ENCODE measurements at places on chromosomes 11 and 22. TPM values are rescaled to one million over a fixed set of nuclear protein-coding genes. Genes with fewer than 3 reads are reported as not detected.

The RASL10A gene
- 0.36 TPM for total RNA-seq

The GAS2 gene
- 3.4 TPM for total RNA-seq

The DBX1 gene
- not detected for total RNA-seq

The NNMT gene
- 34.1 TPM for total RNA-seq

The CST6 gene
- 0.84 TPM for total RNA-seq

The PDGFD gene
- 77.9 TPM for total RNA-seq

The SCN2B gene
- 0.90 TPM for total RNA-seq

The POU2F3 gene
- total RNA-seq, result not detected

The STX3 gene
- total RNA-seq, result 20.5 TPM

The FIBIN gene
- 22.5 TPM for total RNA-seq

DNA sequence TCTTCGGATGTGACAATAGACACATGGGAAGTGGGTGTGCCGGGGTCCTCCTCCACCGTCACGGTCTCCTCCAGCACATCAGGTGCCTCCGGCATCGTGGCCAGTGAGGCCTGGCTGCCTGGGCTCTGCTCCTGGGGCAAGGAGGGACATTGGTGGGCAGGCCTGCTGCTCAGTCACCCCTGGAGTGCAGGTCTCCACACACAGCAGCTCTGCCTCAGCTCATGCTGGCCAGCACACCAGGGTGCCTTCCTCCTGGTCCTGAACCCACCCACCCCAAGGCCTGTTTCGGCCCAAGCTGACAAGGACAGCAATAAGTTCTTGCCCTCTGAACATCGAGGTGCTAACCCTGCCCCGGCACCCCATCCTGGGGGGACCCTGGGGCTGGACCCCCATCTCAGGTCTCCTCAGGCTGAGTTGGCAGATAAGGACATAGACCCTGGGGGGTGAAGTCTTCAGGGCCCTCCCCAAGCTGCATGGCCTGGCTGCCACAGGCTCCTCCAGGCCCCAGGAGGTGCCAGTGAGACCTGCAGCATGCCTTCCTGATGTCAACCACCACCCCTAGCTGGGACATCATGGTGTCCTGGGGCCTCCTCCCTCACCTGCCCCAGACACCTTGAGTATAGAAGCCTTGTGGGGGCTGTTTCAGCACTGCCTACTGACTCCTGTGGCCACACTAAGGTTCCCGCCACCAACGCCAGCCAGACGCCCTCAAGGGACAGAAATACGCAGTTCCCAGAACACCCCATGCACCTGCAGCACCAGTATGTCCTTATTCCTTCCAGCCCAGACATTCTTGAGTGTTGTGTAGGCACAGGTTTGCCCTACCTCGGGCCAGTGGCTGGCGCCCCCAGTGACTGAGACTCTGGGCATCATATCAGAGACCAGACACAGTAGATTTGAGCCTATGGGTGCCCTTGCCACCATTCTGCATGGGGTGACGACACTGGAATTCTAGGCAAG is 34.4 kb downstream of the ARVCF start:
- no peak overlapping the region for H3K4me3 ChIP-seq
- H3K36me3 ChIP-seq, result no peaks in the 10 kb centered on the region
- DNase-seq, result peak; percentile 9
- H3K4me1 ChIP-seq, result no peaks in the 10 kb centered on the region

- H3K27ac ChIP-seq, result no peak overlapping the region
- H3K27me3 ChIP-seq, result no peaks in the 10 kb centered on the region
- no peaks in the 10 kb centered on the region for H3K4me1 ChIP-seq
- no peaks in the 10 kb centered on the region for H3K36me3 ChIP-seq
Measured at GRCh38 chr22:36641902-36642640, 61.5 kb downstream of the CACNG2 start.

- H3K4me1 ChIP-seq, result peaks cover 40% of the 10 kb centered on the region
- H3K36me3 ChIP-seq, result no peaks in the 10 kb centered on the region
- no peaks in the 10 kb centered on the region for H3K27me3 ChIP-seq
- no peak overlapping the region for H3K4me3 ChIP-seq
- H3K27ac ChIP-seq, result peak overlapping the region; percentile 42
Measured at GRCh38 chr11:124895471-124895971, 2.1 kb downstream of the ROBO4 start.

DNA sequence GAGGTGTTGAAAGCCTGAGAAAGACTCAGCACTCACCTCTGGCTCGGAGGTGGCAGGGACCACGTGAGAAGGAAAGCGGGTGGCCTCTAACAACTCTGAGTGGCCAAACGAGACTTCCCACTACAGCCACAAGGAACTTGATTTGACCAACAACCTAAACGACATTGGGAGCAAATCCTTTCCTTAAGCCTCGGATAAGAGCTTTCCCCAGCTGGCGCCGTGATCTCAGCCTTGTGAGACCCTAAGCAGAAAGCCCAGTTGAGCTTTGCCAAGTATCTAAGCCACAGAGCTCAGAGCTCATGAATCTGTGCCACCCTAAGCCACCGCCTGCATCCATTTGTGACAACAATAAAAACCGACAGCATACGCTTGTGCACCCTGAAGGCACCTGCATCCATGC is 636.0 kb downstream of the TBC1D22A start:
- no peak for DNase-seq
- H3K4me1 ChIP-seq, result no peaks in the 10 kb centered on the region
- no peaks in the 10 kb centered on the region for H3K36me3 ChIP-seq
- no peak overlapping the region for H3K4me3 ChIP-seq

- no peaks in the 10 kb centered on the region for H3K4me1 ChIP-seq
- H3K27me3 ChIP-seq, result no peaks in the 10 kb centered on the region
- H3K36me3 ChIP-seq, result no peaks in the 10 kb centered on the region
- no peak overlapping the region for H3K4me3 ChIP-seq
- no peak overlapping the region for H3K27ac ChIP-seq
Measured at GRCh38 chr22:26887456-26887855, 230.1 kb downstream of the MIAT start.

GRCh38 chr22:24474221-24474620 is 20.9 kb upstream of the UPB1 start:
- no peak overlapping the region for H3K4me3 ChIP-seq
- H3K36me3 ChIP-seq, result no peaks in the 10 kb centered on the region
- DNase-seq, result no peak
- H3K4me1 ChIP-seq, result peaks cover 7% of the 10 kb centered on the region
- no peak overlapping the region for H3K27ac ChIP-seq
- H3K27me3 ChIP-seq, result no peaks in the 10 kb centered on the region

DNA sequence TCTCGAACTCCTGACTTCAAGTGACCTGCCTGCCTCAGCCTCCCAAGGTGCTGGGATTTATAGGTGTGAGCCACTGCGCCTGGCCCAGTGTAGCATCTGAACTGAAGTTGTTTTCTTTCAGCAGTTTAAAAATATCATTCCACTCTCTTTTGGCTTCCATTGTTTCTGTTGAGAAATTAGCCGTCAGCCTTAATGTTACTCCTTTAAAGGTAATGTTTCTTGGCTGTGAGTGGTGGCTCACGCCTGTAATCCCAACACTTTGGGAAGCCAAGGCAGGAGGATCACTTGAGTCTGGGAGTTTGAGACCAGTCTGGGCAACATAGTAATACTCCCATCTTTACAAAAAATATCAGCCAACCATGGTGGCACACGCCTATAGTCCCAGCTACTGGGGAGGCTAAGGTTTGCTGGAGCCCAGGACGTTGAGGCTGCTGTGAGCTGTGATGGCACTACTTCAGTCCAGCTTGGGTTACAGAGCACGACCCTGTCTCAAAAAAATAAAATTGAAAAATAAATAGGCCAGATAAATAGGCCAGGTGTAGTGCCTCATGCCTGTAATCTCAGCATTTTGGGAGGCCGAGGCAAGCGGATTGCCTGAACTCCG is 25.9 kb downstream of the MCAM start:
- no peak for DNase-seq
- no peaks in the 10 kb centered on the region for H3K36me3 ChIP-seq
- H3K27me3 ChIP-seq, result no peaks in the 10 kb centered on the region
- H3K27ac ChIP-seq, result no peak overlapping the region
- no peaks in the 10 kb centered on the region for H3K4me1 ChIP-seq

DNA sequence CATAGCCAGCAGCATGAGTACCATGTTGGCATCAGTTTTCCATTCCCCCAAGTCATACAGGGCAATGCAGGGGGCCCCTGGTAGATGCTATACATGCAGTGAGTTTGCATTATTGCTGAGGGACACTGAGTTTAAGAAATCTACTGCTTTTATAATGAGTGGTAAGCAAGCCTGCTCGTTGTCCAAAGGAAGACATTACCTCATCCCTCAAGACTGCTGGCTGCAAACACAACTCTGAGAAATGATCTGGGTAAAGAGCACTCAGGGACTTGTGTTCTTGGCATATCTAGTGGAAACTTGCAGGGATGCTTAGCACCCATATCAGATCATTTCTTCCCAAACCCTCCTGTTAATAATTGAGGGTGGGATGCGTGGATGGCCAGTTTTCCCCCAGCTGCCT is 77.9 kb downstream of the CWC15 start:
- H3K27me3 ChIP-seq, result no peaks in the 10 kb centered on the region
- DNase-seq, result no peak
- no peaks in the 10 kb centered on the region for H3K36me3 ChIP-seq
- no peaks in the 10 kb centered on the region for H3K4me1 ChIP-seq
- H3K4me3 ChIP-seq, result no peak overlapping the region
- H3K27ac ChIP-seq, result no peak overlapping the region

DNA sequence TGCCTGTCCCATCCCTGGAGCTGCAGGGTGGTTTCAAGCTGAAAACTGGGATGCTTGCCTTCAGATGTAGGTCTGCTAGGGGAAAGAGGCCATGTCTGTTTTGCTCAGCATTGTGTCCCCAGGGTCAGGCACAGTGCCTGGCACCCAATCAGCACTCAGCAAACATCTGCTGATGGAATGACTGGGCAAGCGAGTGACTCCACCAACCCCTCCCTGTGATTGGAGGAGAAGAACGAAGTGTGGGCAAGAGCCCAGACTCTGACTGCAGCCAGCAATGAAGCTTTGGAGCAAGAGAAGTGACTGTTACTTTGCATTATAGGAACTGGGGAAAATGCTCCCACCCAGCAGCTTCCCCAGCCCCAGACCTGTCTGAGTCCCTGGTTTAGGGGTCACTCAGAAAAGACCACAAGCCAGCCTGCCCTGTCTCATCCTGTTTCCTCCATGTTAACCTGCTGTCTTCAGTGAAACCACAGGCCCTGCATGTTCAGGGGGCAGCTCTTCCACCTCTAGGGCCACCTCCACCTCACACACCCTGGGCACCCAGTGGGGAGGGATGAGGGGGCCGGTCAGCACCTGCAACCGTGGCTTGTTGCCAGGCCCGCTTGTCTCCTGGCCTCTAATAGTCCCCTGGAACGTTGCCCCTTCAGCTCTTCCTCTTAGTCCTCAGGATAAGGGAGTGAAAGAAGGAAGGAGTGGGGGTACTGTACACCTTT is 147.4 kb downstream of the TRIM29 start:
- peaks cover 4% of the 10 kb centered on the region for H3K4me1 ChIP-seq
- no peak overlapping the region for H3K27ac ChIP-seq
- H3K27me3 ChIP-seq, result no peaks in the 10 kb centered on the region
- no peaks in the 10 kb centered on the region for H3K36me3 ChIP-seq
- DNase-seq, result no peak

DNA sequence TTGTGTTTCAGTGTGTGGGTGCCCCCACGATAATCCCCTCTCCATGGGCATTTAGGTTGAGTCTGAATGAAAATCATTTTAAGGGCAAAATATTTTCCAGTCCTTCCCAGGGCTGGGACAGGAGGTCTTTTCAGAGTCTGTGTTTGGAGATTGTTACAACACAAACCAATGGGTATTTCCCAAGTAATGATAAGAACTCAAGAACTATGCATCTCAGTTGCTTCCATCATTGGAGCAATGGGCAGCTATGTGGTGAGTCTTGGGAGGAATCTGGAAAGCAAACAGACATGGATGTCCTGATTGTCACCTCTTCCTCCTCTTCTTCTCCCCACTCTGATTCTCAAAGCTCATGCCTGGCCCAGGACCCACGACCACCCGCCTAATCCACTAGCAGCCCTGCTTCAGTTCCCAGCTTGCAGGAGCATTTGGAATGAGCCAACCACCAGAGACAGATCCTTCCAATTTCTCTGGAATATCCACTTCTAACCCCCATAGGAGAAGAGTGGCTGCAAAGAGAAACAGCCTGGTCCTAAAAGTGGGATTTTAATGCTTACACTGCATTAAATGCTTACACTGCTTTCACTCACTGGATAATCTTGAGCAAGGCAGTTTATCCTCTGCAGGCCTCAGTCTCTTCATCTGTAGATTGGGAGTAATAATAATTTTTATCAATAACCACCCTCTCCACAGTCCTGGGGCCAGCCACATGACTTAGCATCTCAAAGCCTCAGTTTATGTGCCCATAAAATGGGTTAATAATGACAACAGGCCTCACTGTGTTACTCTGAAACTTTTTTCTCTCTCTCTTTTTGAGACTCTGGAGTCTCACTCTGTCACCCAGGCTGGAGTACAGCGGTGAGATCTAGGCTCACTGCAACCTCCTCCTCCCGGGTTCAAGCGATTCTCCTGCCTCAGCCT is 404.3 kb downstream of the MN1 start:
- H3K4me3 ChIP-seq, result no peak overlapping the region
- DNase-seq, result no peak
- H3K27me3 ChIP-seq, result no peaks in the 10 kb centered on the region
- no peaks in the 10 kb centered on the region for H3K36me3 ChIP-seq

DNA sequence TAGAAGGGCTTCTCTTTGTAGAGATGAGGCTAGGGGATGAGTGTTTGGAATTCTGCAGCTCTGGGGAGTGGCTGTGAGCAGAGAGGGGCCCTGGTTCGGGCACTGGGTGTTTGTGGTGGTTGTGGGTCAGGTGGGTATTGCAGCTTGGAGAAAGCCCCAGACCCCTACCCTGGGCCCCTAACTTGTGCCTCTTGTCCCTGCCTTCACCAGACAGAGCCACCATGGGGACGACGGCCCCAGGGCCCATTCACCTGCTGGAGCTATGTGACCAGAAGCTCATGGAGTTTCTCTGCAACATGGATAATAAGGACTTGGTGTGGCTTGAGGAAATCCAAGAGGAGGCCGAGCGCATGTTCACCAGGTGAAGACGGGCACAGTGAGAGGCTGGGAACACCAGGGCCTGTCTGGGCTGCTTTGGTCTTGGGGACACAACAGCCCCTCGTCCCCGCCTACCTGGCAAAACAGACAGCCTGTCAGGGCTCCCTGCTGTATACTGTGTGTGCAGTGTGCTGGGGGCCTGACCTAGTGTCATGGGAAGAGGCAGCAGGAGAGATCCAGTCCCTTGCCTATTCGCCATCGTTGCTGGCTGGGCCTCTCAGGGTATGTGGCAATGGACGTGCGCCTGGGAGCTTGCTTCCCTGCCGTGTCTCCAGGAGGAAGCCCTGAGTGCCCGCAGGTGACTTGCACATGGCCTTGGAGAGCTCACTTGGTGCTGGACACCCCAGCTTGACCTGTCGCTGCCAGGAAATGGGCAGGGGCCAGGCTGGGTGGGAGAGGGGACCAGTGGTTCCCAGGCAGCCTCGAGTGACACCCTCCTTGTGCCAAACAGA is 4.3 kb downstream of the INCENP start:
- H3K36me3 ChIP-seq, result no peaks in the 10 kb centered on the region
- DNase-seq, result no peak
- H3K27ac ChIP-seq, result no peak overlapping the region
- H3K4me1 ChIP-seq, result peaks cover 6% of the 10 kb centered on the region
- no peak overlapping the region for H3K4me3 ChIP-seq

- no peak overlapping the region for H3K4me3 ChIP-seq
- H3K27ac ChIP-seq, result no peak overlapping the region
- H3K4me1 ChIP-seq, result no peaks in the 10 kb centered on the region
- no peaks in the 10 kb centered on the region for H3K27me3 ChIP-seq
- no peaks in the 10 kb centered on the region for H3K36me3 ChIP-seq
Measured at GRCh38 chr22:47417699-47418098, 655.2 kb downstream of the TBC1D22A start.

GRCh38 chr22:48675141-48675829 is 1152.4 kb downstream of the BRD1 start:
- no peak overlapping the region for H3K27ac ChIP-seq
- H3K4me1 ChIP-seq, result no peaks in the 10 kb centered on the region
- no peak overlapping the region for H3K4me3 ChIP-seq
- H3K36me3 ChIP-seq, result no peaks in the 10 kb centered on the region
- no peak for DNase-seq
